Vagina (tissue), 2 donors: ENCODE measurements at places on chromosomes 4 and X. TPM values are rescaled to one million over a fixed set of nuclear protein-coding genes. Genes with fewer than 3 reads are reported as not detected.

GRCh38 chrX:30577362-30577991 lies at the start of gene TASL:
TASL (minus strand) TSS chrX:30577766; CDS start chrX:30560355, 17,411 bp downstream.
- DNase-seq = no peak

DNA sequence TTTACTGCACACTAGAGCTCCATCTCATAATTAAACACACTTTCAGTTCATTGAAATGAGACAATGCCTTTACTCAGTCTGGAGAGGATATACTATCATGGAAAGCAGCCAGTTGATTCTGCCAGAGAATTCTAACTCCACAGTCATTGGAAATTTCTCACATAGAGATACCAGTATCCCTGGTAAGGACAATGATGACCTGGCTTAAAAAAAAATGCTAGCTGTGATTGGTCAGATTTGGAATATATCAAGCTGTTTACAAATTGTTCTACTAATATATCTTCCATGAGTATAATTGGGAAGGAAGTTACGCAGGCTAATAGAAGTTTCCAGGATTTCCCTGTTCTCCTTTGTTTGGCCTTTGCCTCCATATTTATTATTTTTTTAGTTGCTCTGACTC lies 34.5 kb upstream of the TLL1 start:
- DNase-seq = no peak

DNA sequence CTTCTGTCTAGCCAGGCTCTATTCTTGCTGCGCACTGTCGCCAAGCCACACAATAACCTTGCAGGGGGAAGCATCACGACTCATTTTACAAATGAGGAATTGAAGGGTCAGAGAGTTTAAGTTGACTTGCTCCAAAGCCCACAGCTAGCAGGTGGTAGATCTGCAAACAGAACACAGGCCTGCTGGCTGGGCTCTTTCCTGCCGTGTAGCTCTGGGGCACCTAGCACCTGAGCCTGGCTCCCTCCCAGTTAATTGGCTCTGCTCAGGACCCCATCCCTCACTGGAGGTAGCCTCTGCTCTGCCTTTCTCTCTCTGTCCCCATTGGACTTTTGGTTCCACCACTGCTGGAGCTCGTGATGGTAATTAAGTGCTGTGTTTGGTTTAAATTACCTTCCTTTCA lies 98.5 kb downstream of the NSUN7 start:
- DNase-seq = no peak

DNA sequence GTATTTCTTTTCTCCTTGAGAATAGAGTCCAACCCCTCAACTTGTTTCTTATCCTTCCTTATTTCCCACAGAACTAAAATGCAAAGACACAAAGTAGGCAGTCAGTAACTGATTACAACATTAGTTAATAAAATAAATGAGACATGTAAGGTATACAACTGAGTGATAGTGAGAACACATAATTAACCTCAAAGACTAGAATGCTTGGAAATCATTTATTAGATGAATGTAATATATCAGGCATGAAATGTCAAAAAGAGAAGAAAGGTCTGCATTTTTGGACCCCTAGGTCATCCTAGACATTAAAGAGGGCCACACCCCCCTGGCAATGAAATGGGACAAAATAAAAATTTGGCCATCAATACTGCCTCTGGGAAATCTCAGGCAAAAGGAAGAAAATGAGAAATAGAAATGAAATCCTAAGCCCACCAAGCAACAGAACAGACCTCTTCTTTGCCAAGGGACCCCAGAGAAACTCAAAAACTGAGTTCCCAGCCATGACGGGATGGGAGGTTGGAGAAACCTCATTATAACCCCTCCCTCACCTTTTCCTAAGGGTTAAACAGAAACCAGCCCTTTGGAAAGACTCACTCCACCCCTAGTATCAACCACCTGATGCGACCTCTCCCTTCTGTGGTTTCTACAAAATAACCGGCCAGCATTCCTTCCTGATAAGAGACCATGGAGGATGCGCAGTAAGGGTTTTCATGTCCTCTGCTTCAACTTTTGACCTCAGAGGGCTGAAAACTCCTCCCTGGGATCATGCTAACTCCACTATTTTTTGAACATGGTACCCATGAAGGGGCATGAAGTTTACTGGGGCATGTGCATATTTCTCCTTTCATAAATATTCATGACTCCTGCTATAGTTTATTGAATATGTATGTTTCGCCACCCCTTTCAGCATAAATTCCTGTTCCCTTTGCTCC lies 90.0 kb upstream of the EXOC1L start:
- DNase-seq = no peak

GRCh38 chr4:119010909-119011606 lies 122.4 kb downstream of the SYNPO2 start:
- no peak for DNase-seq

The NLRP2B gene
- total RNA-seq = not detected

The SHOX gene
- total RNA-seq = not detected

DNA sequence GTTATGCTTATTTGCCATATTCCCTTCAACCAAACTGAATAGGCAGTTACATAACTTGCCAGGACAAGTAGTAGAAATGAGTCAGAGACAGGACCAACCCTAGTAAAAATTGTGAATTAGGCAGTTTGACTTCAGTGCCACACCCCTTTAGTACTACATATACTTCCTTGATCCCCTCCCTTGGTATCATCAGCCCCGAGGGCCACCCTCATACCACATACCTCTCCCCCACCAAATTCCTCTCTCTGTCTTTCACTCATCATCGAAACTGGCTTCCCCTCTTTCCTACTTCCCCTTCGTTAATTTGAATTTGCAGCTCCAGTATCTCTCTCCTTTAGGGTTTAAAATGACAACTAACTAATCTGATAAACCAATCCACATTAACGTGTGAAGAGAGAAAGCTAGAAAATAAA lies 7.9 kb upstream of the PTPN13 start:
- DNase-seq = no peak

DNA sequence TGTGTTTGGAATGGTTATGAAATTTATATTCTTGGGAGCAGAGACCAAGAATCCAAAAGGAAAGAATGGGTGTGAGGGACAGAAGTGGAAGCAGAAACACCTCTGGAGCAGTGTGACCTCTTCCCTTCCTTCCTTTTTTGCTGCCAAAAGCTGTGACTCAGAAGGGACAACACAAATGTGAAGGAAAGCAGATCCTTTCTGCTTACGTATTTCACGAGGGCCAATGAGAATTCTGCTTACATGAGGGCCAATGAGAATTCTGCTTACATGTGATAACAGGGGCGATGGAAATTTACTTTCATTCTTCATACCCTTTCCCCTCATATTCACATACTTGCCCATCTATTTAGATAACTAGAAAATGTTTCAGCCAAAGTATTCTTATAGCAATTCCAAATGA lies 404.6 kb downstream of the PRDM5 start:
- DNase-seq = no peak

DNA sequence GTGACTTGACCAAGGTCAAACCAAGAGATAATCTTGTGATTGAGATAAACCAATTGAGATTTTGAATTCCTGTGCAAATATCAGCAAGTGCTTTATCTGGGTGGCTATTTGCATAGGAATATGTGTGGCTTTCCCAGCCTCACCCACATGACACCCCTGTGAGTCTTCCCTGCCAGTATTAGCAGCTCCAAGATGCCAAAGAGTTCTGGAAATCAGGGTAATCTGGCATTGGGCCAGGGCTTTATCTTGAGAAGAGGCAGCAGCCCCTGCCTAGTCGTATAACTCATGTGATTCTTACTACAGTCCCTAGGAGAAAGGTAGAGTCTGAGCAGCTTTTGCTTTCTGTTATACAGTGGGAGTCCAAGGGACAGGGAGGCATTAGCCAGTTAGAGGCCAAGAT lies 87.7 kb downstream of the RLIM start:
- no peak for DNase-seq

DNA sequence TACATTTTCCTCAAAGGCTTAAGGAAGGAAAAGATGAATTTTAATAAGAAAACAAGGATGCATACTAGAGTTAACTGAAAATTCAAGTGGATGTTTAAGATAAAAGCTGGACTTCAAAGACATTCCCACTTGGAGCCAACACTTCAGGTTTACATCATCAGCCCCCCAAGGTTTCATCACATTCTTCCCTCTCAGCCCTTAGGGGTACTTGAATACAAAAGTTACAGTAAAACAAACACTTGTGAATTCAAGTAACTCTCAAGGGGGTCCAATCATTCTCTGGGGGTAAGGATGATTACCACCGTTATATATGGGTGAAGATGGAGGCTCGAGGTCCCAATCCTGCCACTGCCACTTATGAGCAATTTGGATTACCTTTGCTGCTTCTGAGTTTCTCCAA lies 36.1 kb downstream of the STARD8 start:
- DNase-seq = no peak

DNA sequence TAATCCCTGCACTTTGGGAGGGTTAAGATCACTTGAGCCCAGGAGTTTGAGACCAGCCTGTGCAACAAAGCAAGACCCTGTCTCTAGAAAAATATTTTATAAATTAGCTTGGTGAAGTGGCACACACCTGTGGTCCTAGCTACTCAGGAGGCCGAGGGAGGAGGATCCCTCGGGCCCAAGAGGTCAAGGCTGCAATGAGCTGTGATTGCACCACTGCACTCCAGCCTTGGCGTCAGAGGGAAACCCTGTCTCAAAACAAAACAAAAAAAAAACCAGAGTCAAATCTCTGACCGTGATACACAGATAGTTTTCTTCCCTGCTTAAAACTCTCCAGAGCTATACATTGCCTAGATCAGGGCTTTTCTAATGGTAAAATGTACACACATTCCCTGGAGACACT lies 53.5 kb downstream of the CHST7 start:
- no peak for DNase-seq

GRCh38 chr4:121150003-121150402 lies 14.1 kb downstream of the TNIP3 start:
- no peak for DNase-seq

The RNF212 gene
- total RNA-seq = 7.9 TPM

The STAP1 gene
- total RNA-seq = not detected

The NEIL3 gene
- 0.98 TPM for total RNA-seq

The IL13RA2 gene
- 0.74 TPM for total RNA-seq

DNA sequence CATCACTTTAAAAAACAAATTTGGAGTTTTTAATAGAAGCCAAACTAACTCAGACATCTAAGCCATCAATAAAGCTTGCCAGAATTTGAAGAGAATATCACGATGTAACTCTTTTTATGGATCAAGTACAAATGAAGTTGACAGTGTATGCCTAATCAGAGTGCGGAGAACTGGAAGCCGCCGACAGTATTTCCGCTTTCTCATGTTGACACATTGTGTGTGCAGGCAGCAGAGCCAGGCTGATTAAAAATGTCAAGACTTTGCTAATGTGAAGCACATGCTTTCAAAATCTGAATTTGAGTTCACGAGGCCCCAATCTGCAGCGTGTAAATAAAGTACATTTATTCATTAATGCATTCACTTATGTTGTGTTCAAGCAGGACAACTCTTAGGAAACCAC lies 161.2 kb downstream of the TENM3 start:
- DNase-seq = no peak

The SORBS2 gene
- total RNA-seq = 60.4 TPM

The CXorf38 gene
- 13.0 TPM for total RNA-seq

The F8A3 gene
- 5.2 TPM for total RNA-seq

The RTL9 gene
- not detected for total RNA-seq

The PROM1 gene
- not detected for total RNA-seq

- DNase-seq = no peak
These were observed 45.2 kb upstream of the DACH2 start for GRCh38 chrX:86103061-86103460.

The GYG2 gene
- 15.7 TPM for total RNA-seq

The COL4A6 gene
- total RNA-seq = 10.3 TPM

The SLC7A11 gene
- 1.5 TPM for total RNA-seq

The VSIG1 gene
- 0.25 TPM for total RNA-seq

DNA sequence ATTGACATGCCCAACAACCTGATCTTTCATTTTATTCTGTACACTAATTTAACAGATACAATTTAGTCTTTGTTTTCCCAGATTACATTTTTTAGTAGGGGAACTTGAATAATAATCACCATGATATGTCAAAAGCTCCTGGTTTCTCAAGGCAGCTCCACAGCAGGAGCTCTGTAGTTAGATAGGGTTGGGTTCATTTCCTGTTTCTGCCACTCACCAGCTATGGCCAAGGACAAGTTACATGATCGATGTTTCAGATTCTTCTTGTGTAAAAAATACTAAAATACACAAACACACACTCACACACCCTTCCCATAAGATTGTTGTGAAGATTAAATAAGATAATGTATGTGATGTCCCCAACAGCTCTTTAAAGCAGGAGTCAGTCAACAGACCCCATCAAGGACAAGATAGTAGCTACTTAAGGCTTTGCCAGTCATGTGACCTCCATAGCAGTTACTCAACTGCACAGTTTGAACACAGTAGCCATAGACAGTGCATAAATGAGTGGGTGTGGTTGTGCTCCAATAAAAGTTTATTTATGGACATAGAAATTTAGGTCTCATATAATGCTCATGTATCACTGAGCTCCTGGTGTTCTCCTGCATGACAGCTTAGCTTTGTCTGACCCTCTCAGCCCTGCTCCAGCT lies 18.4 kb downstream of the GUCY1A1 start:
- no peak for DNase-seq

GRCh38 chr4:184441461-184442313 lies 32.7 kb downstream of the IRF2 start:
- no peak for DNase-seq

DNA sequence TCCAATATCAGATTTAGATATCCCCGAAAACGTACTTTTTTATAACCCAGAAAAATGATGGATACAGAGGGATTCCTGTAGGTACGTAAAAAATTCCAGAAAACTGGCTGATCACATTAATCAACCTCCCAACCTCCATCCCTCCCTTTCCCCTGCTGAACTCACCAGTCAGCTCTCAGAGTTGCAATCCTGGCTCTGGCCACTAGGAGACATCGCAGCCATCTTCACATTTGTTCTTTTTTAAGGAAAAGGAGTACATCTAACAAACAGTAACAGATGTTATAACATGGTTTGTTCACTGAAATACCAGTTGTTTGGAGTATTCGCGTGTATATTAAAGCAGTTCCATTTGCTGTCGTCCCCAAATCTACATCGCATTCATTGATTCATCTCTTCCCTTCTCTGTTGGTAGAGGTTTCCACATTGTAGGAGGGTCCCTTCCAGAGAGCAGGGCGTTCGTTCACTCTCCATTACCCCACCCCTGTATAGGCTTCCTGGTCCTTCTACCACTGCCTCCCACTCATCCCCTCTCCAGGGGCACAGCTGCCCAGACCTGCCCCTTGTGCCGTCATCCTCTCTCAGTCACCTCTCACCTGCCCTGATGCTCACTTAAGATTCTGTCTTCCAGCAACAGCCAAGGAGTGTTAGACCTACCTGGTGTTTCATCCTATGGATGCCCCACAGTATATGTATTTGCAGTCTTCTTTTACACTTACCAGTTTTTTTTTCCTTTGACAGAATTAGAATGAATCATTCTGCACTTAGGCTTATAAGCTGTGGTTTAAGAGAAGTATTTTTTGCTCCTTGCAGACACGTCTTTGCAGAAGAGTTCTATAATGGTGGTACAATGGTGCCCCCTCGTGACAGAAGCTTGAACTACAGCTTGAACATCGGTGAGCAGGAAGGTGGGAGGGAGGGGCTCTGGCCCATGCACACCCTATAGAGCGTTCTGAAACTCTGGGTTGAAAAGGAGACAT lies 36.8 kb upstream of the RAB40AL start:
- DNase-seq = no peak

The DOK7 gene
- total RNA-seq = 4.7 TPM
